Umbilical cord (tissue), 2 donors: ENCODE measurements at places on chromosomes 1 and 21. TPM values are rescaled to one million over a fixed set of nuclear protein-coding genes. Genes with fewer than 3 reads are reported as not detected.

The KCND3 gene
- total RNA-seq: 10.6 TPM

The CYP2J2 gene
- total RNA-seq: 3.1 TPM

The DDAH1 gene
- total RNA-seq: 57.3 TPM

The NTNG1 gene
- 2.2 TPM for total RNA-seq

The MGST3 gene
- 145 TPM for total RNA-seq

The RPE65 gene
- 10.1 TPM for total RNA-seq

The SZRD1 gene
- total RNA-seq: 24.1 TPM

The SELP gene
- total RNA-seq: 7.9 TPM

The SLC44A3 gene
- 5.1 TPM for total RNA-seq

The TSPAN1 gene
- not detected for total RNA-seq

The ACKR1 gene
- total RNA-seq: 8.4 TPM

The OR2G2 gene
- total RNA-seq: not detected

The SOD1 gene
- total RNA-seq: 127 TPM

The FAM78B gene
- 13.5 TPM for total RNA-seq

The SHISA4 gene
- 50.8 TPM for total RNA-seq

The HAO2 gene
- not detected for total RNA-seq

The IKBKE gene
- total RNA-seq: 4.3 TPM

The LRRC53 gene
- total RNA-seq: 10.4 TPM

The TINAGL1 gene
- 371 TPM for total RNA-seq

The ADORA1 gene
- 5.8 TPM for total RNA-seq

The PLA2G2E gene
- total RNA-seq: not detected

The KCNE1 gene
- total RNA-seq: 0.72 TPM

The S1PR1 gene
- total RNA-seq: 27.7 TPM

The NR0B2 gene
- total RNA-seq: not detected

The SYT11 gene
- 22.4 TPM for total RNA-seq

The OR2T11 gene
- total RNA-seq: 0.48 TPM
